ENCODE measurements at places on chromosomes 11 and 22. TPM values are rescaled to one million over a fixed set of nuclear protein-coding genes. Genes with fewer than 3 reads are reported as not detected.

GVQW3 gene
- total RNA-seq: 2.0 TPM

OR6T1 gene
- not detected for total RNA-seq

GALNT18 gene
- 6.5 TPM for total RNA-seq

DNA sequence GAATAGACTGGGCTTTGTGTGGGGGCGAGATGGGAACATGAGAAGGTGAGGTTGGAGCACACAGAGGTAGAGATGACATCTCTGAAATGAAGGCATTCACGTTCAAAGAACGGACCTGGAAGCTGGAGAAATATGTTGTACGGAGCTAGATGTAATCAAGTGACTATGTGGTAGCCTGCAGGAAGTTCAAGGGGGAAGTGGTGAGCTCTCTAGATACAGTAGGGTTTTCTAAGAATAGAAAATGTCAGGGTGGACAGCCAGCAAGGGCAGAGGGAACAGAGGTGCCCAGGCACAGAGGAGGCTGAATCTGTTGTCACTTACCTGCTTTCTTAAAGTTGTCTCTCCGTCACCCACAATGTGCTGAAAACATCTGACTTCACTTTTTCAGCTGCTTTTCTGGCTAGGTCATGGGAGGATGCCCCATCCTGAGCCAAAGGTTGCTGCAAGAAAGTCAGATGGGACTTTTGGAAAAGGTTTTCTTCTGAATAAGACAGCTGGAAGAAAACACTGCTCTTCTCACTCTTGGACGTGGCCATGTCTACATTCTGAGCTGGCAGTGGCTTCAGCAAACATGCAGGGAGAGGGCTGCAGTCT lies 171.5 kb upstream of the B3GAT1 start:
- DNase-seq: no peak

DNA sequence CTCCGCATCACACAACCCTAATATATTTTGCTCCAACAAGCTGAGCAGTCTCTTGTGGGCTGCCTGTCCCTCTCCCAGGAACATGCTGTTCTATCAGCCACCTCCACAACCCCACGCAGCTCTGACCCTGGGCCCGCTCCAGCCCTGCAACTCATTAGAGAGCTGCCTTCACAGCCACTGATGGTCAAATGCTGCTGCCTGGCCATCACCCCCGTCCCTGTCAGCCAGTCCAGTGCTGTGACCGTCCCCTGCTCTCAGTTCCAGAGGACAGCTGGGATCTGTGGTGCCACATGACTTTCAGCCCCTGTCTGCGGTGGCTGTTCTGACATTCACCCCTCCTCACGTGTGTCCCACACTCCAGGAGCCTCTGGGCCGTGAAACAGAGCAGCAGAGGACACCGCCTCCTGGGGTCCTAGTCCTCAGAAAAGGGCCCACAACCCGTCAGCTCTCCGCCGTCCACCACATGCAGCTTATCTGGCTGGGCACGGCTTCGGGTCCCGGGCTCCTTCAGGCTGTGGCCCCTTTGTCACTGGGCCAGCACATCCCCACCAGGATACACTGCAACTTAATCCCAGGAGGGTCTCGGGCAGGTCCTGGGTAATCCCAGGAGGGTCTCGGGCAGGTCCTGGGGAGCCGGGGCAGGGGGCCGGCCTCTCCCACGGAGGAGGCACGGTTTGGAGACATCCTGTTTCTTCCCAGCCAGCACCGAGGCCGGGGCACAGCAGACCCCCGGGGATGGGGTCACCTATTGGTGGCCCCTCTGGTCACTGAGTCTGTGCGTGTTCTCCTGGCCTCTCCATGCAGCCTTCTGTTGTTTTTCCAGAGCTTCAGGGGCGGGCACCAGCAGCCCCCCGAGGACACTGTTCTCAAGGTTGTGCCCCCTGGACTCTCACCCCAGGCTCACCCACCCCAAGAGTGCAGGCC lies 15.1 kb downstream of the CRELD2 start:
- no peak for DNase-seq

DNA sequence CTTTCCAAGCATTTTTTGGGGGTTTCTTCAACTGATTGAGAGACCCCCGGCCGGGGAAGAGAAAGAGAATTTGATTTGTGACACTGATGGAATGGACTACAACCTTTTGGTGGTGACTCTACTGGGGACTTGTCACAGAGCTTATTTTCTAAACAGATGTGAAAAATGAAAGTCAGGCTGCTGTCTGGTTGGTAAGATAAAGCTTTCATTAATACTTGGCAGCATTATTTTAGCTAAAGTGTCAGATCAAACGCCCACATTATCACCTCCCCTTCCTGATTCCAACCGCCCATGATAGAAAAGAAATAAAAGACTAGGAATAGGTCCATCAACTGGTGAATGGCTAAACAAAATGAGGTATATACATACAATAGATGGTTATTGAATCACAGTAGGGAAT lies 45.6 kb upstream of the EHF start:
- DNase-seq: no peak

DNA sequence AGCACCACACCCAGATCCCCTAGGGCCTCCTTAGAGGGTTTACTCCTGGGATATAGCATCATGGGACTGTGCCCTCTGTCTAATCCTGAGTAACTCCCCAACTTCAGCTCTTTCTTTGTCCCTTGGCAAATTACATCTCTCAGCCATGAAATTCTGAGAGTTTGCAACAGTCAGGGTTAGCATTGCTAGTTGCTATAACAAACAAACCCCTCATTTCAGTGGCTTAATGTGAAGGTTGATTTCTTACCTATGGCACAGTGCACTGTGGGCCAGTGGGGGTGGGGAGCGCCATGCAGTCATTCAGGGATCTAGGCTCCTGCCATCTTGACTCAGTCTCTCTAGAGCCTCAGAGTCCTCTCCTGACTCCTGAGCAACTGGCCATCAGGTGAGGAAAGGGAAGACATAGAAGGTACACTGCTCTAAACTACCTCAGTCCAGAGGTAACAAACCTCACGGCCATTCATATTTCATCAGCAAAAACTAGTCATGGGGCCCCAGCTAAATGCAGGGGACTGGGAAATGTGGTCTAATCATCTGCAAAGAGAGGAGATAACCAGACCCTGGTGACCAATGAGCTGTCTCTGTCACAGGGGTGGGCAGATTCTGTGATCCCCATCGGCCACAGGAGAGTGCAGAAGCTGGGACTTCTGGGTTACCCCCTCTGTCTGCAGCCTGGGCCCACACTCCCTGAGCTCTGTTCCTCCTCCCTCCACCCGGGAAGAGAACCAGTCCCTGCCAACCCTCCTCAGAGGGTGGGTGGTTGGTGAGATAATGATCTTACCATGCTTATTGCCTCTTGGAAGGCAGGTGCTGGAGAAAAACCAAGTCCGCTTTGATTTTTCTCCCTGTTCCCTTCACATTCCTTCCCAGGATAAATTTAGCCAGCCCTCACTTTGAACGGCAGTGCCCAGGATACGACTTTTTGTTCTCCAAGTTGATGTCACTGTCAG lies 17.5 kb downstream of the PRG3 start:
- DNase-seq: no peak

GRCh38 chr11:96207459-96208449 lies 135.2 kb downstream of the MAML2 start:
- DNase-seq: no peak

DNA sequence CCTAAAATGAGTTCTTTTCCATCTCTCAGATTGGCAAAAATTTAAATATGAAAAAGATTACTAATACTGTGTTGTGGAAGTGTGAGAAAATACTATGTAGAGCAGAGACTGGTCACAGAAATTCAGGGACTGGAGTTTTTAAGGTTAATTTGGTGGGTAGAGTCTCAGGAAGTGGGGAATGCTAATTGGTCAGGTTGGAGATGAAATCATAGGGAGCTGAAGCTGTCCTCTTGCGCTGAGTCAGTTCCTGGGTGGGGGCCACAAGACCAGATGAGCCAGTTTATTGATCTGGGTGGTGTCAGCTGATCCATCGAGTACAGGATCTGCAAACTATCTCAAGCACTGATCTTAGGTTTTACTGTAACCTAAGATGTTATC lies 29.4 kb upstream of the TMEM86A start:
- no peak for DNase-seq

- peak; percentile 32 for DNase-seq
These were observed 342 bp downstream of the EFCAB6 start for GRCh38 chr22:43811777-43812148.

All from astrocyte (in vitro differentiated cells and primary cell).